ENCODE measurements at places on chromosomes 1 and 21. TPM values are rescaled to one million over a fixed set of nuclear protein-coding genes. Genes with fewer than 3 reads are reported as not detected.

GRCh38 chr1:209435654-209436566, 147.6 kb upstream of the CAMK1G start:
- DNase-seq = peak; percentile 77

DNA sequence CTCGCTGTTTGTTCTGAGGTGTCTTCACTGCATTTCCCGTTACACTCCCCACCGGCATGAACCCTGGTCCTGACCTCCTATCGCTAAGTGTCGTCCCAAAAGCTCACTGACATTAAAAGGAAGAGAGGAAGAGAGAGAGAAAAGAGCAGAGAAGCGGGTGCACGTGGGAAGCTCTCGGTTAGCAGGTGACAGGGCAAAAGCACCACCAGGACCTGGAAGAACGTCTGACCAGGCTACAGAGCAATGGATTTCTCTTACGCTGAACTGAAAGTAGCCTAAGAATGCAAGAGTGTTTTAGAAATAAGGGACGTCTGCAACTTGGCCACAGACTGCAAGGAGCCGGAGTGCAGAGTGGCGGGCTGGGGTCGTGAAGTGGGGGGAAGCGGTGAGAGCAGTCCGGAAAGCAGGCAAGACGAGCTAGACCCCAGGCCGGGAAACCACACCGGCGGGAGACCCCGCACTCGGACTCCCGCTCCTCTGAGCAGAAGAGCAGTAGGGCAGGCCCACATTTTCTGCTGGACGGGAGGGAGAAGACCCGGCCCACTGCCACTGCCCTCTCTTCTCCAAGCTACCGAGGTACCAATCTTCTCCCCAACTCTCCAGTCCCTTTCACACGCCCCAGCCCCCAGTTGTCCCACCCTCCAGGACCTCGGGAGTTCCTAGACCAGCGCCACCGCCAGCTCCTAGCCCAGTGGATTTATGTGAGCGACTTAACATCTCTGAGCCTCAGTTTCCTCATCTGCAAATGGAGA, 8.3 kb upstream of the MPZL1 start:
- peak; percentile 67 for DNase-seq

DNA sequence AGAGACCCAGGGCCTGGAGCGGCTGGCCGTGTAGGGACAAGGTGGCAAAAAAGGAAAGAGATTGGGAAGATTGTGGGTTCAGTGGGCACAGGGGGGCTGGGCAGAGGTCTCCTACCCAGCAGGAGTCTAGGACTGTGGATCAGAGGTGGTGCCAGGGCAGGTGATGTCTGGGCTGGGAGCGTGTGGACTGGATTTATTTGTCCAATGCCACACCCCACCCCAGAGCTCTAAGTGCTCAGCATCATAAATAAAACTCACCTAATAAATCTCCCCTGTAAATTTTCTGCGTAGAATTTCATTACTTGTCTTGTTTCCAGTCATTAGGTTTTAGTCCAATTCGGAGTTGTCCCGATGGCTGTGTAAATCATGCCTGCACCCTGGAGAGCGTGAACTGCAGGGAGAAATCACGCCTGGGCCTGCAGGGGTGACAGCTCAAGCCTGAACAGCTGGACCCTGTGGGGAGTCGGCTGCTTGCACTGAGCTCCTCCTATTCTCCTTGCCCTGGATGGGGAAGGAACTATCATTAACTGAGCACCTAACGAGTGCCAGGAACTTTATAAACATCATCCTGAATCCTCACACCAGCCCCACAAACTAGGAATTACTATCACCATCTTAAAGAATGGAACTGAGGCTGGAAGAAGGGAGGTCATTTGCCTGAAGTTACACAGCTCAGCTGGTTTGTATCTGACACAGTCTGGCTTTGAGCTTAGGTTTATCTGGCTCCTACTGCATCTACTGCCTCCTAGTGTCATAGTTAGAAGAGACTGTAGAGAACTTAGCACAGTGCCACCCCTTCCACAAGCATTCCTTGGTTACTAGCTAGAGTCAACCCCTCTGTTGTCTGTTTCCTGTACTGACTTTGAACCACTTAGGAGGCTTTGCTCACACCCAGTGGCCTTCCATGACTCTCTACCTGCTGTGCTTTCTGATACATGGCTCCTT, 25.0 kb upstream of the POU3F1 start:
- DNase-seq = no peak

The NUF2 gene
- total RNA-seq = not detected

GRCh38 chr1:203046984-203047630, 20.8 kb downstream of the PPFIA4 start:
- DNase-seq = no peak

DNA sequence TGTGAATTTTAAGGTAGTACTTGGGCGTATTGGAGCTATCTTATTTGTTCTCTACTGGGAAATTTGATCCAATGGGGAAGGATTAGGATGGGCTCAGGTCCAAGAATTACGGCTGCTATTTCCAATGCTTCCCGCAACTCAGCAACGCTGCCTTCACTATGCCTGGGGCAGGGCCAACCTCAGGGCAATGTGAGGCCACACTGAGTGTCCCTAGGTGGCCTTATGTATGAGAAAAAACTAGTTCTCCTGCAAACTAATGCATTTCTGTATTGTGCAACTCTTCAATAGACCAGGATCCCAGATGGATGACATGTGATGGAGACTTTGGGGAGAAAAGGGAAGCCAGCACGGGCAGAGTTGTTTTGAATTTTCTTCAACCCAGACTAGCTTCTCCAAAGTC, 168.1 kb downstream of the DUSP10 start:
- peak; percentile 74 for DNase-seq

- DNase-seq = no peak
These were observed 1.1 kb upstream of the PANK4 start for GRCh38 chr1:2527556-2527860.

The FAM72B gene
- 1.4 TPM for total RNA-seq

- peak; percentile 81 for DNase-seq
These were observed 3.0 kb downstream of the HSPB7 start for GRCh38 chr1:16014509-16015482.

The DNAH14 gene
- 8.0 TPM for total RNA-seq

GRCh38 chr1:31289021-31289420, 7.6 kb downstream of the SNRNP40 start:
- DNase-seq = no peak

DNA sequence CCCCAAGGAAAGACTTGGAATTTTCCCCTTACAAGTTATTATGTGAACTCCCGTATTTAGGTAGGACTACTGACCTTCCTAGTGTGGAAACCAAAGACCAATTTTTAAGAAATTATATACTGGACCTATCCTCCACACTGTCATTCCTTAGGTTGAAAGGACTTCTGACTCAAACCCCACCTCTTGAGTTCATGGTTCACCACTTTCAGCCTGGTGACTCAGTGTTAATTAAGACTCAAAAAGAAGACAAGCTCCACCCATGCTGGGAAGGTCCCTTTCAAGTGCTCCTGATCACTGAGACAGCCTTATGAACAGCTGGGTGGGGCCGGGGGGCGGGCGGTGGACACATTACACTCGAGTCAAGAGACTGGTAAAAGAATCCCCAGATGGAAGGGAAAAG, 113.2 kb downstream of the LRRC53 start:
- no peak for DNase-seq

DNA sequence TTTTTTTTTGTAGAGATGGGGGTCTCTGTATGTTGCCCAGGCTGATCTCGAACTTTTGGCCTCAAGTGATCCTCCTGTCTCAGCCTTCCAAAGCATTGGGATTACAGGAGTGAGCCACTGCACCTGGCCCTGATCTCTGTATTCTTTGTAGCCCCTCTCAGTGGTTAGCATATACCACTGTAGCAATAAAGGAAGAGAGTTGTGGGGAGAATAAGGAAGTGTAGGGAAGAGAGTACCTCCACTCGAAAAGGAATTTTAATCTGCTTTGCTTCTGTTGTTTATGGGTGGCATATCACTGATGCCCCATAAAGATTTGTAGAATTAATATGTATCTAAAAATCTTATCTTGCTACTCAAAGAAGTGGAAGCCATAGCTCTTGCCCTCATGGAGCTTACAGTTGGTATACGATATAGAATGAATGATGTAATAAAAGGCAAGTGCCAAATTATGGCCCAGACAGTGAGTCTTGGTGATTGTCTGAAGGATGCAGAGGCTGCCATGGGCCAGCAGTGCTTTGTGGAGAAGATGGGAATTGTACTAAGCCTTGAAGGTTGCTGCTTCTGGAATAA, 96.0 kb downstream of the CLIC6 start:
- DNase-seq = no peak

DNA sequence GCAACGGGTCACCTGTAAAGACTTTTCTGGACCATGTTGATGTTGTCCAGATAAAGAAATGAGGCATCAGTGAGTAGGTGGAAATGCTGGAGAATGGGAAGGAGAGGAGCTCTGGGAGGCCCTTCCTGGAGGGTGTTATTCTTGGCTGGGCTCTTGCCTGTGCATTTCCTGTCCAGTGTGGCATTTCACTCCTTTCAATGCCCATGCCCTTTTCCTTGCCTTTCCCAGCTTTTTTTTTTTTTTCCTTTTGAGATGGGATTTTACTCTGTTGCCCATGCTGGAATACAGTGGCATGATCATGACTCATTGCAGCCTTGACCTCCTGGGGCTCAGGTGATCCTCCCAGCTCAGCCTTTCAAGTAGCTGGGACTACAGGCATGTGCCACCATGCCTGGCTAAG, 11.8 kb downstream of the NOS1AP start:
- no peak for DNase-seq

DNA sequence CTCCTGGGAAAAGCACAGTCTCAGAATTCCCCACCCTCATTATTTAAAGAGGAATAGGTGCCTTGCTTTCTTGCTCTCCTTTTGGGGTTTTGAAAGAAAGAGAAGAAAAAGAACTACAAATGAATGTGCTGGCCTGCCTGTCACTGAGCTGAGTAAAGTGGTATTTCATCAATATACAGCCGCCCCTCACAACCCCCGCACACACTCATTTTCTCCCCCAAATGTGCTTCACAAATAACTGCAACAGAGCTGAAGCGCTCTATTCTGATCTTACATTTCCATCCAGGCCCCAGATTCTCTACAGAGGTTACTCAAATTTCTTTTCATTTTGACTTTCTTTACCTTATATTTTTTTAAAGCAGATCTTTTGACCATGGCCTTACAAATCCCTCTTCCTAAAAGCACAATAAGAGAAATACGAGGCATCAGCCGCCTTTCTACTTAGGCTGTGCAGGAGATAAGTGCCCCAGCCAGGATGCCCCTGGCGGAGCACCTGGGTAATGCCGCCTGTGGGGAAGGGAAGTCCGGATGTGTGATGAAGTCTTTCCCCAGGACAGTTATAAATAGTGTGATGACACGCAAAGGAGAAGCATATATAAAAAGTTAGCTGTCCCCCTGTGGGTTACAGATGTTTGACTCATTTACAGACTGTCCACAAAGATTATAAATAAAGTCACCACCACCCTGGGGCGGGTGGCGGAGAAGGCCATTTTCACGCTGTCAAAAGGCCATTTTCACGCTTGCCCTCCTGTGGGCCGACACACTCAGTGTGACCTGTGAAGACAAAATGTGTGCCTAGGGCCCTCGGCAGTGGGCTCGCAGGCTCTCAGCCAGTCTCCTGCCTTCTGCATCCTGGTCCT, 6.5 kb downstream of the KCNN3 start:
- DNase-seq = no peak

DNA sequence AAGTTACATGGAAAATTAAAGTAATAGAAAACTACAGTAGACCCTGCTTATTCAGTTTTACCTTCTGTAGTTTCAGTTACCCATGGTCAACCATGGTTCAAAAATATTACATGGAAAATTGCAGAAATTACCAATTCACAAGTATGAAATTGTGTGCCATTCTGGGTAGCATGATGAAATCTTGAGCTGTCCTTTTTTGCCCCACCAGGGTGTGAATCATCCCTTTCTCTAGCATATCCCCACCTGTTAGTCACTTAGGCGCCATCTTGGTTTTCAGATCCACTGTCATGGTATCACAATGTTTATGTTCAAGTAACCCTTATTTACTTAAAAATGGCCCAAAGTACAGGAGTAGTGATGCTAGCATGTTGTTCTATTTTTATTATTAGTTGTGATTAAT, 3.5 kb upstream of the LRIF1 start:
- no peak for DNase-seq

DNA sequence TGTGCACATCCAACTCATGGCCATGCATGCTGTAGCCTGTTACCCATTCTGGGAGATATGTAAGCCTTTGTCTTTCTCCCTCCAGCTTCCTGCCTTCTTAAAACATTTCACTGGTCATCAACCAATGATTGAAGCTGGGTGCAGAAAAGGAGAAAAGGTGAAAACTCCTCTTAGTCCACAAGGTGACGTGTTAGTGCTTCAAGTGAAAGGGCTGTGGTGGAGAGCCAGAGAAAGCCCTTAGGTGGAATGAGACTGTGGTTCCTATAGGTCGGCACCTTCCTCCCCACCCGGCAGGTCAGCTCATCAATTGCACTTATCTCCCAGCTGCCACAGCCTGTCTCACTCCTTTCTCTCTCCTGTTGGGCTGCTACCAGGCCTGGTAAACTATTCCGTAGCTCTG, 30.4 kb downstream of the ERG start:
- no peak for DNase-seq

DNA sequence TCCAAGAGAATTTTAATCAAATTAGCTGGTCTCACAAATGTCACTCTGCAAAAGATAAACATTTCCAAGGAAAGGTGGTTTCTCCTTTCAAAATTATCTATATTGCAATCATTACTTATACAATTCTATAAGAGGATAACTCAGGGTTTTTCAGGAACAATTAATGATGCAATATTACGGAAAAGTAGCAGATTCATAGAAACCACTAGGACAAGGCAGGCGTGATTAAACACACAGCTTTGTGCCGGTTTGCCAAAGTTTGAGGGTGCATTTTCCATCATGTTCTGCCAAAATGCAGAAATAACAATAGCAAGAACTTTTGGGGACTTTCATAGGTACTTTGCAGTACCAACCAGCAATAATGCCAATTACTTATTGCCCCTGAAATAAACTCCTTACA, 605 bp downstream of the TNFRSF9 start:
- DNase-seq = no peak

- DNase-seq = peak; percentile 39
These were observed 642 bp downstream of the HCRTR1 start for GRCh38 chr1:31617916-31618746.

The MCL1 gene
- total RNA-seq = 130 TPM

The GNG4 gene
- not detected for total RNA-seq

The EFNA3 gene
- total RNA-seq = 1.9 TPM

- DNase-seq = no peak
These were observed 581 bp downstream of the EFCAB14 start for GRCh38 chr1:46718340-46718726.

The TAS1R1 gene
- not detected for total RNA-seq

The TMEM201 gene
- total RNA-seq = 18.4 TPM

GRCh38 chr1:241641773-241642592, 1.8 kb upstream of the CHML start:
- no peak for DNase-seq

GRCh38 chr1:17973694-17974093, 133.9 kb upstream of the IGSF21 start:
- DNase-seq = no peak

All from right cardiac atrium (tissue), 5 donors.